ENCODE measurements at places on chromosomes 2 and 18. TPM values are rescaled to one million over a fixed set of nuclear protein-coding genes. Genes with fewer than 3 reads are reported as not detected.

Gene CNGA3
- total RNA-seq = not detected

Gene CD8B2
- total RNA-seq = not detected

Gene RIF1
- 11.7 TPM for total RNA-seq

Gene PRKCE
- total RNA-seq = 19.9 TPM

Gene HES6
- total RNA-seq = 3.9 TPM

Gene IGFBP5
- total RNA-seq = 199 TPM

Gene ASNSD1
- 30.0 TPM for total RNA-seq

DNA sequence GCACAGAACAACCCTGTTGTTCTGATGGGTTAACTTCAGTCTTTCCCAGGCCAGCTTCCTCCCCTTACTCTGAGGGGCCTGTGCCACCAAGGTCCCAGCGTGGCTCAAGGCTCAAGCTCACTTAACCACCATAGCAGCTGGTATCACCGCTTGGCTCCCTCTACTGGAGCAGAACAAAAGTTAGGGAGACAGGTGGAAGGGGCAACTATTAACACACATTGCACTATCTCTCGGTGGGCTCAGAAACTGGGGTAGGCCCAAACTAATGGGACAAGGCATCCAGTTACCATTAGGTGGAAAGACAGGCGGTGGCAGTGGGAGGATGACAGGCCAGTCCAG is 88.7 kb upstream of the ATL2 start:
- no peaks in the 10 kb centered on the region for H3K4me1 ChIP-seq
- no peaks in the 10 kb centered on the region for H3K36me3 ChIP-seq
- peak; percentile 23 for DNase-seq
- no peak overlapping the region for H3K27ac ChIP-seq
- H3K4me3 ChIP-seq = no peak overlapping the region

DNA sequence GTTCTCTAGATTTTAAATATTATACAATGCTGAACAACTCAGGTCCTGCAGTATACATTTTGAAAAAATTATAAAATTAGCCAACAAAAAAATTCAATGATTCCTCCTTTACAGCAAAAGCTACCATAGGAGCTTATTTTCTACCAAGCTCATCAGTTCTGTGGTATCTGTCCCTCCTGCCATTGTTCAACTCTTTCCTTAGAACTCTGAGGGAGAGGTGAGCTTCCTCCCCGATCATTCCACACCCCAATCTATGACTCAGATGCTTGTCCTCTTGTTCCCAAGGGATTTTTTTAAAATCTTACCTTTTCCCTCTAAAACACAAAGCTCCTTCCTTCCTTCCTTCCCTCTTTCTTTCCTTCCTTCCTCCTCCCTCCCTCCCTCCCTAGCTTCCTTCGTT is 13.5 kb downstream of the DPP4 start:
- H3K4me1 ChIP-seq = no peaks in the 10 kb centered on the region
- H3K27ac ChIP-seq = no peak overlapping the region
- H3K36me3 ChIP-seq = no peaks in the 10 kb centered on the region

- H3K27me3 ChIP-seq = no peaks in the 10 kb centered on the region
- no peaks in the 10 kb centered on the region for H3K4me1 ChIP-seq
- no peak overlapping the region for H3K27ac ChIP-seq
- no peak for DNase-seq
- no peak overlapping the region for H3K4me3 ChIP-seq
- no peaks in the 10 kb centered on the region for H3K36me3 ChIP-seq
These were observed 18.5 kb downstream of the DHRS9 start for GRCh38 chr2:169087757-169088379.

- no peaks in the 10 kb centered on the region for H3K36me3 ChIP-seq
- H3K27me3 ChIP-seq = no peaks in the 10 kb centered on the region
- peak; percentile 7 for DNase-seq
- no peak overlapping the region for H3K4me3 ChIP-seq
- no peak overlapping the region for H3K27ac ChIP-seq
These were observed 138.0 kb downstream of the AKAIN1 start for GRCh38 chr18:5058768-5059695.

GRCh38 chr2:45134726-45135125 is 125.5 kb upstream of the SIX2 start:
- no peaks in the 10 kb centered on the region for H3K36me3 ChIP-seq
- no peak overlapping the region for H3K27ac ChIP-seq
- DNase-seq = no peak
- H3K4me1 ChIP-seq = no peaks in the 10 kb centered on the region
- no peak overlapping the region for H3K4me3 ChIP-seq

Measured in heart right ventricle (tissue), 16 donors.